RWPE1 (cell line): ENCODE measurements at places on chromosomes 7 and 10.

- no peak for DNase-seq
Observed at GRCh38 chr7:11830582-11831155, 1.3 kb downstream of the THSD7A start.

DNA sequence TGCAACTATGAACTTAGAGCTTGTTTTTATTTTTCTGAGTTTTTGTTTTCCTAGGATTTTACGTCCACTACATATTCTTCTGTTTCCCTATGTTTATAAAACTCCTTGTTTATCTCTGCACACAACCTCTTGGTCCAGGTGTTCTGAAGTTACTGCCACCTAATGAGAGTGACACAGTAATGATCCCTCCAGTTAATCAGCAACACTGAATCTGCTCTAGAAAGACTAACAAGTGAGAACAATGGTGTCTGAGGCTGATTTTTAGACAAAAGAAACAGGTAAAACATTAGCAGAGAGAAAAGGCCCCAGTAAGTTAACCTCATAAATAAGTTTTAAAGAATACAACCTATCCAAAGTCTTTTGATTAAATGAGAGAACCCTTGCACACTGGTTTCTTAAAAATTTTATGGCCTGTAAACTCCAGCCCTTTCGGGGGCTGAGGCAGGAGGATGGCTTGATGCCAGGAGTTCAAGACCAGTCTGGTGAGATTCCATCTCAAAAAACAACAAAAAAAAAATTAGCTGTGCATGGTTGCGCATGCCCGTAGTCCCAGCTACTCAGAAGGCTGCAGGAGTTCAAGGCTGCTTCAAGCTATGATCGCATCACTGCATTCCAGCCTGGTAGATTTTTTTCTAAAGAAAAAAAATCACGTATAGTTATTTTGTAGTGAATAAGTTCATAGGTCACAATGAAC, 397.6 kb downstream of the MAGI2 start:
- DNase-seq = no peak

GRCh38 chr7:41942468-41943093, 239.7 kb upstream of the INHBA start:
- no peak for DNase-seq

DNA sequence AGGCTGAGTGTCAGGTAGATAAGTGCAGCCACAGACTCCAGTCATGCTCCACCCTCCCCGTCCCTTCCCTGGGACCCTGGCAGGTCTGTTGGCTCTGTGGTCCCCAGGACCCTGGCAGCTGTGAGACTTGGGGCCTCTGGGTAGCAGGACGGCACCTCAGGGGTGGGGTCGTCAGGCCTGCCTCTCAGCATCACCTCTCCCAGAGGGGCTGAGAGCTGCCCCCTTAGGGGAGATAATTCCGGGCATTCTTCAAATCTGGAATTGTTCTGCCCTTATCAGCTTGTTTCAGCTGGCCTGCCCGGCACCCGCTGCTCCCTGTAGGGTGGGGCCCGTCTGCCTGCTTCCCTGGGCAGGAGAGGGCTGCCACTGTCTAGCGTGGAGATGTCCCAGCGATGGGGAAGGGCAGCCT, 23.3 kb downstream of the PODXL start:
- no peak for DNase-seq

- DNase-seq = peak; percentile 64
Observed at GRCh38 chr10:29496341-29497162, 138.2 kb downstream of the SVIL start.

GRCh38 chr7:151592868-151593486, 73.3 kb upstream of the RHEB start:
- peak; percentile 90 for DNase-seq

DNA sequence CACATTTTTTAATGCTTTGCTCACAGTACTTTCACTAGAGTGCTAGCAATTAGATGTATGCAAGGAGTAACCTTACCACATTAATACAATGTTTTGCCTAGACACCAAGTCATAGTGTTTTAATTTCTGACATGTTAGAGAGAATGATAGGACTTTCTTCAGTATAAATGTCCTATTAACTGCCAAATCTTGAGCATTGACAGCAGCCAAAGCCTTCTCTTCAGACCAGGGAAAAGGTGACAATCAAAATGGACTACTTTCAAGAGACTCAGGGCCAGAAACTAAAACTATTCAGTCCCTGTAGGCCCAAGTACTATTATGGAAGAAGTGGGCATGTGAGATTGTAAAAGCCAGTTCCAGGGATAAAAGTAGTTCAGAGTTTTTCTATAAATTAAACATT, 201.4 kb upstream of the PCDH15 start:
- DNase-seq = no peak

DNA sequence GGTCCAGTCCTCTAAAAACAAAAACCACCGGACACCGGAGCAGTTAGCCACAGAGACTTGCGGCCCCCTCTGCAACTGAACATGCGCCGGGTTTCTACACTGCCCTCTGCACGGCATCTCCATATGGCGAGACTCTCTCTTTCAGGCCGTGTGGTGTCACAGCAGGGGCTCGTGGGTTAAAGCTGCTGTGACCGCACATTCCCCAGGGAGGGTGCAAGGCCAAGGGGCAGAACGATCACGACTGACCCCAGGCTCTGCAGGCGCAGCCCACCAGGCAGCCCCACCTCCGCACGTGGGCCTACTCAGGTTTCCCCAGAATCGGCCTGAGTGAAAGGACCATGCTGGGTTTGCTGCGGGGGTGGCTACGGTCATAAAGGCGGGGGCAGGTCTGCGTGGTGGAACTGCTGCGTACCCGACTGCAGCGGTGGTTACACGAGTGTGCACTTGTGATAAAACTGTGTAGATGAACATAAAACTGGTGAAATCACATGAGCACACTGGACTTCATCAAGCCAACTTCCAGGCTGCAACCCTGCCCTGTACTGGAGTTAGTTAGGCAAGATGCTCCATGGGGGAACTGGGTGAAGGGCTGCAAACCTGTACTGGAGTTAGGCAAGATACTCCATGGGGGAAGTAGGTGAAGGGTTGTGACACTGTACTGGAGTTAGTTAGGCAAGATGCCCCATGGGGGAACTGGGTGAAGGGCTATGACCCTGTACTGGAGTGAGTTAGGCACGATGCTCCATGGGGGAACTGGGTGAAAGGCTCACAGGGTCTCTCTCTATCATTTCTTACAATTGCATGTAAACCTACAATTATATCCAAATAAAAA, 81.4 kb upstream of the PPP2R2D start:
- no peak for DNase-seq

DNA sequence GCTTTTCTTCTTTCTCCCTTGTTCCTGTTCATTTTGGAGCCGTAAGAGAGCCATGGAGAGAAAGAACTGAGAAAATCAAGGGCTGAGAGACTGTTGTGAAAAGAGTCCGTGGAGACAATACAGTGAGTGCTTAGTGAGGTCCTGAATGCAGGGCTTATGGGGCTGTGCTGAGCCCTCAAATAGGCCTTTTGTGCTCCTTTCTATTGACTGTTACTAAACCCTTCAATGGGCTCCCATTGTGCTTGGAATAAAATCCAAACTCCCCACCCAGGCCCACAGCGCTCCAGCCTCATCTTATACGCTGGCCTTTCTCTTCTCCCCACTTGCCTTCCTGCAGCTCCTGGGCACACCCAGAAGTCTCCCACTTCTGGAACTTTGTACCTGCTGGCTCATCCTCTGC, 243.1 kb upstream of the HABP2 start:
- DNase-seq = no peak

GRCh38 chr10:36448760-36449691, 676.4 kb upstream of the ANKRD30A start:
- no peak for DNase-seq

GRCh38 chr10:103668351-103669242, 175.1 kb downstream of the NEURL1 start:
- DNase-seq = peak; percentile 40

GRCh38 chr7:156635529-156636385, 4.8 kb upstream of the RNF32 start:
- DNase-seq = no peak

GRCh38 chr10:125063256-125063925, 97.0 kb downstream of the CTBP2 start:
- no peak for DNase-seq

- DNase-seq = peak; percentile 24
Observed at GRCh38 chr7:134724606-134725005, 54.8 kb upstream of the CALD1 start.

- DNase-seq = no peak
Observed at GRCh38 chr7:158120316-158120715, 467.3 kb downstream of the PTPRN2 start.

GRCh38 chr10:129962031-129962871, 1.8 kb downstream of the EBF3 start:
- DNase-seq = no peak
